ENCODE measurements at places on chromosomes 7 and 10.
A peak's percentile ranks its signal among the peaks of the same experiment; 100 is the strongest.

- DNase-seq: peak; percentile 44
These were observed 580 bp downstream of the ZNF775 start for GRCh38 chr7:150379441-150380379.

DNA sequence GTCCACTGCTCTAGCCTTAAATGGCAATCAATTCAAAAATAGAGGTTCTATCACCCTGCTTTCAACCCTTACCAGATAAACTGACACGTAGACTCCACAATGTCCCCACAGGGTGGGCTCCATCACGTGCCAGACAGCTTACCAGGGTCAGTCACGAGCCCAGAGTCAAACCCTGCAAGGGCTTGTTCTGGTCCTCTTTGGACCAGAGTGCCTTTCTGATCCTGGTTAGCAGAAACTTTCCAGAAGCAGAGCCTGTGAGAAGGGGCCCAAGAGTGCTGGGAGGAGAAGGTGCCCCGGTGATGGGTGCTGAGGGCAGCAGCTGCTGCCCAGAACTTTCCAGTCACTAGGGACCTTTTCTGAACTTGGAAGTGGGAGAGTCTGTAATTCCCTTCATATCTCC is 354 bp upstream of the GIMAP5 start:
- no peak for DNase-seq

- no peak for DNase-seq
These were observed 7.2 kb downstream of the CPA2 start for GRCh38 chr7:130273933-130274255.

DNA sequence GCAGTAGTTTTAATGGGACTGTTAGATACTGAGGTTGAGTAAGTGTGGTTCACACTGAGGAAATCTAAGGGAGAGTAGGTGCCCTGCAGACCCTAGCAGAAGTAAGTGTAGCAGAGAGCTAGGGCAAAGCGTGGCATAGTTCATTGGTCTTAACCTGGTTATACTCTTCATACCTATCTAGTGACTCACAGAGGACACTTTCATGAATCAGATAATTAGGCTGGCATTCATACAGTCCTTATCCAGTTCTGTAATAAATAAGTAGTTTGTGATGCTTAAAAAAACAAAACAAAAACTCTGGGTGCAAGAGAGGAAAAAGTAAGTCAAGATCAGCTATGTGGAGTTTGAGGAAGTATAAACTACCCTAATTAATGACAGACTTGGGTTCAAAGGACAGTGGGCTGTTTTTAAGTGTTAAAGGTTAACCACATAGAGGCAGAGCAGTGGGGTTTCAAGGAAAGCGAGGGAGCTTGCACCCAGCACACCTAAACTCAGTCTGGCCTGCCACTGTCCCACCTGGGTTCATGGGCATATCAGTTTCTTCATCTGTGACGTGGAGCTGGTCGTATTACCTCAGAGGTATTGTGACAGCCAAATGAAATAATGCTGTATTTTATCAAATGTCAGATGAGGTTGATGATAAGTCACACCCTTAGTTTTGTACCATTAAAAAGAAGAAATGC is 27.1 kb downstream of the LMTK2 start:
- DNase-seq: no peak

GRCh38 chr7:96182424-96183158 is 139.3 kb downstream of the SLC25A13 start:
- DNase-seq: no peak

Data from activated CD4-positive, alpha-beta T cell treated with anti-CD3 and anti-CD28 coated beads for 36 hours (primary cell).